Activated CD8-positive, alpha-beta memory T cell treated with anti-CD3 and anti-CD28 coated beads, Interleukin-2, amount 10 ng/mL, durations not matched to agents 7 days and 5 days (primary cell): ENCODE measurements at places on chromosomes 4 and X. TPM values are rescaled to one million over a fixed set of nuclear protein-coding genes. Genes with fewer than 3 reads are reported as not detected.

IL21 gene
- total RNA-seq, result 0.52 TPM

MAGEA11 gene
- not detected for total RNA-seq

SCARB2 gene
- total RNA-seq, result 15.6 TPM

STBD1 gene
- 0.52 TPM for total RNA-seq

SYNPO2 gene
- 1.0 TPM for total RNA-seq

GLRA3 gene
- not detected for total RNA-seq

EREG gene
- not detected for total RNA-seq

NEXMIF gene
- 0.05 TPM for total RNA-seq

PLXNB3 gene
- total RNA-seq, result 0.50 TPM

NSUN7 gene
- total RNA-seq, result 0.55 TPM

FBXL5 gene
- total RNA-seq, result 37.0 TPM

PPP4R3C gene
- not detected for total RNA-seq

RIPPLY1 gene
- total RNA-seq, result not detected

SMAD1 gene
- 1.9 TPM for total RNA-seq

RHOXF2B gene
- total RNA-seq, result not detected

C4orf36 gene
- not detected for total RNA-seq

FAM9B gene
- not detected for total RNA-seq

SHROOM3 gene
- total RNA-seq, result not detected

IGFBP7 gene
- total RNA-seq, result not detected

PAGE4 gene
- not detected for total RNA-seq

EFHC2 gene
- not detected for total RNA-seq

AVPR2 gene
- total RNA-seq, result not detected

DDX53 gene
- not detected for total RNA-seq

TLR3 gene
- 1.5 TPM for total RNA-seq

SLITRK2 gene
- total RNA-seq, result not detected

ANKRD37 gene
- total RNA-seq, result 11.8 TPM

SPP1 gene
- total RNA-seq, result 0.54 TPM

SERTM2 gene
- not detected for total RNA-seq

FDCSP gene
- total RNA-seq, result not detected

ETDB gene
- total RNA-seq, result not detected

SLC9B1 gene
- 1.2 TPM for total RNA-seq

KLHL13 gene
- 0.09 TPM for total RNA-seq

HADH gene
- 51.1 TPM for total RNA-seq

BEND2 gene
- total RNA-seq, result not detected

RHOXF2 gene
- not detected for total RNA-seq

USP17L30 gene
- total RNA-seq, result not detected

CSAG3 gene
- 1.8 TPM for total RNA-seq

CT45A2 gene
- total RNA-seq, result not detected

ZNF630 gene
- 0.89 TPM for total RNA-seq

ITIH6 gene
- not detected for total RNA-seq

EVC2 gene
- total RNA-seq, result 1.4 TPM

TEX11 gene
- total RNA-seq, result 0.16 TPM

TCEAL7 gene
- total RNA-seq, result not detected
